NCI-H2081 treated with DMSO at 0.1 percent for 48 hours (cell line): ENCODE measurements at places on chromosomes 4 and X.

GRCh38 chr4:144709159-144709558 lies 63.2 kb downstream of the HHIP start:
- no peak for DNase-seq

DNA sequence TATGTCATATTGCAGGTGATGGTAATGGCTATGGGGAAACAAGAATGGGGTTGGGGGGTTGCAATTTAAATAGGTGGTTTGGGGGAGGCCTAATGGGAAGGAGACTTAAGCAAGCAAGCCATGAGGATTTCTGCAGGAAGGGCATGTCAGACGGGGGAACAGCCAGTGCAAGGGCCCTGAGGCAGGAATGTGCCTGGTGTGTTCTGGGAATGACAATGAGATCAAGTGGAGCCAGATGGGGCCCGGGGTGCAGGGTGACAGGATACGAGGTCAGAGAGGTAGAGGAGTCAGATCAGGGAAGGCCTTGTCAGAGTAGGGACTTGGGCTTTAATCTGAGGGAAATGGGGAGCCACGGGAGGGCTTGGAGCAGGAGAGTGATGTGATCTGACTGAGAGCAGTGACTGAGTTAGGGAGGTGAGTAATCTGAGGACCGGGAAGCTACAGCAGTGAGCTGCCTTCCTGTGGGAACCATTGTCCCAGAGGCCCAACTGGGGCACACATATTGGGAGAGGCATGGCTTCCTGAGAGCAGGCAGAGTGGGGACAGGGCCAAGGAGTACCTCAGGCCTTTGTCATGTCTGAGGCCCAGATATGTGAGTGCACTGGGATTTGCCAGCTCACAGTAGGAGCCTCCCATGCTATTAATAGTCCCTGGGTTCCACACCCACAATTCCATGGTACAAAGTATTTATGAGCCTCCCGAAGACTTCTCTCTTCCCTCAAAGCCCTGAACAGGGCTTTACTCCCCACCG lies 139.8 kb downstream of the BCOR start:
- no peak for DNase-seq

GRCh38 chr4:121950212-121950679 lies 1.6 kb downstream of the TRPC3 start:
- DNase-seq, result no peak

DNA sequence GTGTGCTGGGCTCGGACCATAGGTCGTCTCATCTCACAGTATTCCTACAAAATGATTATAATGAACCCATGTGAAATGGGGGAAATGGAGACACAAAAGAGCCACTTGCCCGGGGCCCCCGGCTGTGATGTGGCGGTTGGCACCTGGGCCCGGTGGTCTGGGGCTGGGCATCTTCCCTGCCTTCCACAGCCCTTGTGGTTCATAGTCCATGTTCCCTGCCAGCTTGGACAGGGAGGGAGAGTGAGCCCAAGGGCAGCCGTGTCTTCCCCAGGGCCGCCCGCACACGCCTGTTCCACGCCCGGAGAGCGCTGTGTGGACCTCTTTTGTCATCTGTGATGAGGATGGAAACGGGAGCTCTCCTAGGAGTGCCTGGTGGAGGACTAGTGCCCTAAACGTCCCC lies 5.2 kb downstream of the CPZ start:
- no peak for DNase-seq

DNA sequence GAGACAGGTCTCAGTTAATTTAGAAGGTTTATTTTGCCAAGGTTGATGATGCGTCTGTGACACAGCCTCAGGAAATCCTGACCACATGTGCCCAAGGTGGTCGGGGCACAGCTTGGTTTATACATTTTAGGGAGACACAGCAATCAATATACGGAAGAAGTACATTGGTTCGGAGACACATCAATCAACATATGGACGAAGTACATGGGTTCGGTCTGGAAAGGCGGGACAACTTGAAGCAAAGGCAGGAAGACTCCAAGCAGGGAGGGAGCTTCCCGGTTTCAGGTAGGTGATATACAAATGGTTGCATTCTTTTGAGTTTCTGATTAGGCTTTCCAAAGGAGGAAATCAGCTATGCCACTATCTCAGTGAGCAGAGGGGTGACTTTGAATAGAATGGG lies 225.2 kb upstream of the ZFP42 start:
- no peak for DNase-seq

GRCh38 chr4:55721651-55722050 lies 85.6 kb upstream of the NMU start:
- DNase-seq, result no peak

DNA sequence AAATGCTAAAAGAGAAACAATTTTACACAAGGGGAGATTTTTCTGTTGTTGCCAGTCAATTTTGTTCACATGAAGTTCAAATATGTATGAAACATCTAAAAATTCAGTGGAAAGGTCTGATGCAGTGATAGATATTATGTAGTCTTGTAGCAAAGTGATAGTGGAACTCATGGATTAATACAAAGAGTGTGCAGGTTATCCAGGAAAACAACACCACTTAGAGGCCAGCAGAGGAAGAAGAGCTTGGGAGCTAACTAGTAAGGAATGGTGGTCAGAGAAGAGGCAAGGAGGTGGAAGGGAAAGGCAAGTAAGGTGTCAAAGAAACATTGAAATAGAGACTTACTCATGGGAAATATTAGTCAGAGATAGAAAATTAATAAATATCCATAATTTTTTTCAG lies 395.6 kb downstream of the MAPK10 start:
- no peak for DNase-seq

GRCh38 chrX:150848914-150849365 lies 49.5 kb downstream of the CD99L2 start:
- DNase-seq, result peak; percentile 18

- DNase-seq, result no peak
These were observed 24.6 kb downstream of the ABLIM2 start for GRCh38 chr4:8133897-8134563.

DNA sequence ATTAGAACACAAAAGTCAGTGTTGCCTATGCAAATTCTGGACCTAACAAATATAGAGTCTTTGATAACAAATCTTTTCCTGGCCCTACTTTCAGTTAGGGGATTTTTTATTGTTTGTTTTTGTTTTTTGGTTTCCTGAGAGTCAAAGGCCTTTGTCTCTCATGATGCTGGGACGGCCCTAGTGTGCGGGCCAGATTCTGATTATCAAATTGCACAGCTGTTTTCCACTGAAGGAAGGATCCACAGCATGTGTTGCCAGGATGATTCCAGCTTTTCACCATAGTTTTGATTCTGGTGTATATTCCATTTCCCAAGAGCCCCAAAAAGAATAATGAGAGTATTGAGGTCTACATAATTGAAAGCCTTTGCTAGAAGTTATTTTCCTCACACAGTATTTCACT lies 248.2 kb downstream of the CAMK2D start:
- DNase-seq, result no peak

DNA sequence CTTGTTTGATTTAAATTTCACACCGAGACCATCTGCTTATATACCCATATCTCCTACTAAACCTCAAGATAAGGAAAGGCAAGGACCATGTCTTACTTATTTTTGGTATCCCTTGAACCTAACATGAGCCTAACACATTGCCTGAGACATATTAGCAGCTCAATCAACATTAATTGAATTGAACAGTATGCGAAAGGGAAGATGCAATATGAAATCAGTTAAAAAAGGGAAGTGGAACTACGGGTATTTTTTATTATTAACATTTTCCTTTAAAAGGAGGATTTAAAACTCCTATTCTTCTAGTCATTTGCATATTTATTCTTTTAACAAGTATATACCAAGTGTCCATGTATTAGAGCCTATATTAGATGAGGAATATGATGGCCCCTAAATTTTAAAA lies 197.0 kb downstream of the CAMK2D start:
- DNase-seq, result no peak

DNA sequence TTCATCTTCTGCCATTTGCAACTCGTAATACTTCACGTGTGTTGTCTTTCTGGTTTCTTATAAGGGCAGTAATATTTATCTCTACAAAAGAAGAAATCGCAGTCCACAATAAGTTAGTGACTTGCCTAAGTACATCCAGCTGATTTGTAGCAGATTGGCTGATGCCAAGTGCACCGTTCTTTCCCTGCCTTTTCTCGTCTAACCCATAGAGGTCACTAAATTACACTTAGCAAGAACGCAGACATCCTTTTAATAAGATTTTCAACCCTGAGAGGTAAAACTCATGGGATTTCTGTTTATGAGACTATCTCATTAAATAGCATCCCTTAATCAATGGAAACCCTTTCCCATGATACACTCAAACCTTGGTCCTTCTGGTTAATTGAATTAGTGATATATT lies 408.6 kb upstream of the ACTRT1 start:
- DNase-seq, result no peak

DNA sequence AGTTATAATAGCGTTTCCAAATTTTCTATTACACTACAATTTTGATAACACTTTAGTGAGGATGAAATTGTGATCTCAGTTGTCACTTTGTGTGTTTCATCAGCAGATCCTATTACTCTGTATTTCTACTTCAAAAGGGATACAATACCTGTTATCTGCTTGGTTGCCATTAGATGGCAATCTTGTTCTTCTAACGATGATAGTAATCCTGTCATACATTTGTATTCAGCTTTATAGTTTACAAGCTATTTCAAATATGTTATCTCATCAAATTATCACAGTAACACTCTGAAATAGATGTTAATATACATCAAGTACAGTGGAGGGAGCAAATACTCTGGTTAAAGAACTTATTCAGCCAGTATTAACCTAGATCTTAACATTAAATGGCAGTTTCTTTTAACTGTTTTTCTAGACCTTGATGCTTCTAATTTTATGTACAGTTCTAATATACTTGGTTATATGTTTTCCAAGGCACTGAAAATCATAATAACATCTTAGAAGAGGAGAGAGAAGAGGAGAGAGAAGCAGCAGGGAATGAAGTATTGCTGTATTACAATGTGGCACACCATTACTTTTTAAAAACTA lies 292.0 kb downstream of the CCSER1 start:
- DNase-seq, result no peak

DNA sequence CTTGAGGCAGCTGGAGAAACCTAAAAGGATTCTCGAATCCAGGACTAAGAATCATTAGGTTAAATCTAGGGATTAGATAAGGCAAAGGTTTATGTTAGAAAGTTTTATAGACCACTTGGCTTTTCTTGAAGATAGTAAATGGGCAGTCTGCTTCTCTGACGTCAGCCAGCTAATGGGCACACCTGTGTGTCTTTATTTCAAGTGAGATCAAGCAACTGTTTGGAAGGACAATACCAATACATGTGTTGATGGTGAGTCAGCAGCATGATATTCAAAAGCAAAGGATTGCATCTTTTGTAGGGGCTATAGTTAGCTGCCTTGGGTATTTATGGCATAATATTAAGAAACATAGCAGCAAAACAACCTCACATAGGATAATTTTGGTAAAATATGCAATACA lies 46.5 kb upstream of the GRPR start:
- no peak for DNase-seq

GRCh38 chrX:14946606-14947155 lies 73.5 kb downstream of the MOSPD2 start:
- no peak for DNase-seq

- no peak for DNase-seq
These were observed 15.4 kb downstream of the FAM9C start for GRCh38 chrX:13028871-13029636.

GRCh38 chr4:177125656-177126055 lies 184.0 kb upstream of the NEIL3 start:
- DNase-seq, result no peak

DNA sequence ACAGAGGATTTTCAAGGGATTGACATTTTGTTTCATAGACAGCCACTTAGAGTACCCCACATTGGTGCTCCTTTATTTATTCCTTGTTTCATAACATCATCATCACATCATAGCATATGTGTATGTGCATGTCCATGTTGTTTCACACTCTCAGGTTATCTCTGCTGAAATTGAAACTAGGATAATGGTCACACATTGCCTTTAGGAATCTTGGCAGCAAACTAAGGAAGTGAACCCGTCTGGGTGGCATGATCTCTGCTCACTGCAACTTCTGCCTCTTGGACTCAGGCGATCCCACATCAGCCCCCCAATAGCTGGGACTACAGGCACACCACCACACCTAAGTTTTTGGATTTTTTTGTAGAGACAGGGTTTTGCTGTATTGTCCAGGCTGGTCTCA lies 234.2 kb upstream of the ANKRD50 start:
- no peak for DNase-seq

DNA sequence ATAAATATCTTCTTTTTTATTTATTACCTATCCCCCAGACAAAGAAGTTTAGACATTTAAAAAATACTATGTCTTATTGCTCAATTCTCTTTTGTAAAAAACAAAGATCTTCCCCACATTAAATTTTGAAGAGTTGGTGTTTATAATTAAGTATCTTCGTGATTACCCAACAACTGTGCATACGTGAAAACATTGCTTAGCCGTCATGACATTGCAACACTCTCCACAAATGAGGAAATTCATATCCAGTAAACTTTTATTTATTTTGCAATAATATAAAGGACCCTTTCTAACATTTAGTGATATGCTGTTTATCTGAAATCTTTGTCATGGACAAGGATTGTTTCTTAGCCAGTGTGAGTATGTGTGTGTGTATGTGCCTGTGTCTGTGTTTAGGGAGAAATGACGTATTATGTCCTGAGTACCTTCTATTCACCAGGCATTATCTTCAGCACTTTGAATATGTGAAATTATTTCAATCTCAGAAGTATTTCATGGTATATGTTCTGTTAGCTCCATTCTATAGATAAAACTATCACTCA lies 26.1 kb upstream of the EREG start:
- DNase-seq, result no peak

DNA sequence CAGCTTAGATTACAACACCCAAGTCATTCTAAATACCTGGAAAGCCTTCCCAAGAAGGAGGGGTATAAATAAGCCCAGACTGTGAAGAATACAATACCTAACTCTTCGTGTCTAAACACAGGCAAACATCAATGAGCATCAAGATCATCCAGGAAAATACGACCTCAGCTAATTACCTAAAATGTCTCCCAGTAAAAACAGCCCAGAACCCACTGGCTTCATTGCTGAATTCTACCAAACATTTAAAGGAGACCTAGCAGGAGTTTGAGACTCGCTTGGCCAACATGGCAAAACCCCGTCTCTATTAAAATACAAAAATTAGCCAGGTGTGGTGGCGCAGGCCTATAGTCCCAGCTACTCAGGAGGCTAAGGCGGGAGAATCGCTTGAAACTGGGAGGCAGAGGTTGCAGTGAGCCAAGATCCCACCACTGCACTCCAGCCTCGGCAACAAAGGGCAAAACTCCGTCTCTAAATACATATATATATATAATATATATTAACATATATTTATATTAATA lies 19.1 kb upstream of the HSFX4 start:
- no peak for DNase-seq

DNA sequence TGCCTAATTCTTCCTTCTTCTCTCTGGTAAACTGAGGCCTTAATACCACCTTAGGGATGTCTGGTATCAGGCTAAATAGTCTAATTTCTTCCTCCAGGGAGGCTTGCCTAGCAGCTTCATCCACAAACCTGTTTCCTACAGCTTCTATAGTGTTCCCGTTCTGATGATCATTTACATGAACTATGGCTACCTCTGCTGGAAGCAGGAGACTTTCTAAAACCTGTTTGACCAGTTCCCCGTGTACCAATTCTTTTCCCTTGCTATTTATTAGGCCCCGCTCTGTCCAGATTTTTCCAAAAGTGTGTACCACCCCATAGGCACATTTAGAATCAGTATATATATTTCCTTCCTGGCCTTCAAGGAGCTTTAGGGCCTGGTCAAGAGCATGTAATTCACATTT lies 5.8 kb upstream of the USP38 start:
- no peak for DNase-seq
